ENCODE measurements at places on chromosomes 11 and 22.
A peak's percentile ranks its signal among the peaks of the same experiment; 100 is the strongest.

DNA sequence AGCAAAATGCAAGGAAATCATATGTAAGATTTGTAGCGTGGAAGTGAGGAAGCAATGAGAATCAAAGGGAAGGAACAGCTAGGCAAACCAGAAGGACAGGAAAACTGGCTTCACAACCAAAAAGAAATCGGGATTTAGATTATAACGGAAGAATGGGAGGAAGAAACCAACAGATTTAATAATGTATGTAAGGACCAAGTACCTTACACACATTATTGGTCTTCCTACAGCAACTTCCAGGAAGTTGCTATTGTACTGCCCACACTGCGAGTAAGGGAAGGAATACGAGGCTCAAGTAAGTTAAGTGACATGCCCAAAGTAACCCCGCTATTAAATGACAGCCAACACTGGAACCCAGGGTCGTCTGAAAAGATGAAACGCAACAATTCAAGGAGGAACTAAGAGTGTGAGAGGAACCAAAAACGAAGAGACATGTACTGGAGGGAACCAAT lies 473 bp downstream of the TXN2 start:
- DNase-seq: no peak

DNA sequence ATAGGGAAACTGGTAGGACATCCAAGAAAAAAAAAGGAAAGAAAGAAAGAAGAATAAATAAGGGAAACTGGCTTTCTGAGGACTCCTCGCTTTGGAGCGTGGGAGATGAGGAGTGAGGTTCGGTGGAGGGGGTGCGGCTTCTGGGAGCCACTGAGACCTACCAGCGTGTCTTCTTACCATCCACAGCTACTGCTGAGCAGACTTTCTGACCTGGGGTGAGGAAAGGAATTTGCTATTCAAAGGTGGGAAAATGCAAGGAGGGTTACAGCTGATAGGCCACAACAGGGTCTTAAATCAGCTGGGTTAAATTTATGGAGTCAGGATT lies 488 bp upstream of the SELENOM start:
- no peak for DNase-seq

- DNase-seq: no peak
These were observed 370.2 kb downstream of the AASDHPPT start for GRCh38 chr11:106447631-106448191.

GRCh38 chr22:49827853-49828598 lies at the start of gene BRD1:
Gene BRD1, minus strand, starts transcription at chr22:49827873. Its CDS starts 3,556 bp downstream, at chr22:49824317.
- DNase-seq: peak; percentile 57

GRCh38 chr11:84372381-84372950 lies 1086.3 kb upstream of the CCDC90B start:
- no peak for DNase-seq

- no peak for DNase-seq
These were observed 60.4 kb downstream of the CHST1 start for GRCh38 chr11:45605051-45605450.

GRCh38 chr22:50058906-50059880 lies 1.1 kb upstream of the TTLL8 start:
- peak; percentile 15 for DNase-seq

- DNase-seq: peak; percentile 76
These were observed 133.5 kb downstream of the RBFOX2 start for GRCh38 chr22:35894937-35895708.

GRCh38 chr22:45271667-45272201 lies 13.0 kb upstream of the UPK3A start:
- DNase-seq: no peak

- DNase-seq: no peak
These were observed 31.7 kb downstream of the LMO1 start for GRCh38 chr11:8231979-8232378.
